G401 (cell line): ENCODE measurements at places on chromosomes 11 and 22.

GRCh38 chr11:7672960-7673723 lies at the start of gene CYB5R2:
CYB5R2 (minus strand) TSS chr11:7673500; CDS start chr11:7672825, 675 bp downstream.
- DNase-seq: no peak

DNA sequence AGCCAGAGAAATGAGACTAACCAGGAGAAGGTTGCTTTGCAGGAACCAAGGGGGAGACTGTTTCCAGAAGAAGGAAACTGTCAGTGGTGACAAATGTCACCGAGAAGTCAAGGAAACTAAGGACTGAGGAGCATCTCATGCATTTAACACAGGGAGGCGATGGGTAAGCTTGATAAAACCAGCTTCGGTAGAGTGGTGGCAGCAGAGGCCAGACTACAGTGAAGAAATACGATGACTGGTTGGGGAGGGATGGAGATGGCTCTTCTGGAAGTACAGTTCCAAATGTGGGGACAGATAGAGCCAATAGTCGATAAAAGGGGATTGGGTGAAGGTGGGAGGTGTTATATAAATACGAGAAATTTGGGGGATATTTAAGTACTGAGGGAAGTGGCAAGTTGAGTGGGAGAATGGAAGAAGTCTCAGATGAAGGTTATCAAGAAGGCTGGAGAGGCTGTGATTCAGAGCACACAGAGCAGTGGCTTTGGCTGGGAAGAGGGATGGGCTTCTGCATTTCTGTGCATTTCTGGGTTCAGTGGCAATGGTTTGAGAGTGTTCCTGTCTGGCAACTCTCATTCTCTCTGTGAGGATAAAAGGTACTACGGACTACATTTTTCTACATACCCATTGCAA lies 29.2 kb downstream of the SC5D start:
- peak; percentile 92 for DNase-seq

GRCh38 chr11:95829580-95830259 lies 39.4 kb downstream of the CEP57 start:
- no peak for DNase-seq

- DNase-seq: no peak
Measured at GRCh38 chr11:2651826-2652271, 47.9 kb downstream of the KCNQ1OT1 start.

DNA sequence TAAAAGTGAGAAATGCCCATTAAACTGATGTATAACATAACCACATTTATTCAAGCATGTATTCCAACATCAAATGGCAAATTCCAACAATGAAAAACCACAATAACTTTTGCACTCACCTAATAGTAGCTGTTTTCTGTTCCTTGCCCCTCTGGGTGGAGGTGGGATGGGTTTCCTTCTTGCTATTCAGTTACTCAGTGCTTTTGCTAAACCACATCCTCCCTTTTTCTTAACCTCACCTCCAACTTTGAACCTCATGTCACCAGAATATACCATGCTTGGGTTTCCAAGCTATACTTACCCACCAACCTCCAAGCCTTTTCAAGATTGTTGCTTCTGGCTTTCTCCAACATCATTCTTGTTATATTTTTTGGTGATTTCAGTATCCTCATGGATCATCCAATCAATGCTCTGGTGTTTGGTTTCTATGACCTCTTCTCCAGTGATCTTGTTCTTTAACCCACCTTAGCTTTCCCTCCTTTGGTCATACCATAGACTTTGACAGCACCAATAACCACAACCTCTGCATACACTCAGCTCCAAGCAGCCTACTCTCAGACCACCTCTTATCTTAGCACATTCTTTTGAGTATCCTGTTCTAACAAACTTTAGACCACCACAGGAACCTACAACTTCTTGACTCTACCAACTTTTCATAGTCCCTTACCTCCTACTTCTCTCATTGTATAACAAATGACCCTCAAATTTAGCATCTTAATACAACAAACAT lies 3.2 kb upstream of the CCDC15 start:
- no peak for DNase-seq

- peak; percentile 9 for DNase-seq
Measured at GRCh38 chr22:32660292-32660691, 141.2 kb upstream of the TIMP3 start.

- no peak for DNase-seq
Measured at GRCh38 chr11:112302226-112302868, 41.7 kb upstream of the PLET1 start.

DNA sequence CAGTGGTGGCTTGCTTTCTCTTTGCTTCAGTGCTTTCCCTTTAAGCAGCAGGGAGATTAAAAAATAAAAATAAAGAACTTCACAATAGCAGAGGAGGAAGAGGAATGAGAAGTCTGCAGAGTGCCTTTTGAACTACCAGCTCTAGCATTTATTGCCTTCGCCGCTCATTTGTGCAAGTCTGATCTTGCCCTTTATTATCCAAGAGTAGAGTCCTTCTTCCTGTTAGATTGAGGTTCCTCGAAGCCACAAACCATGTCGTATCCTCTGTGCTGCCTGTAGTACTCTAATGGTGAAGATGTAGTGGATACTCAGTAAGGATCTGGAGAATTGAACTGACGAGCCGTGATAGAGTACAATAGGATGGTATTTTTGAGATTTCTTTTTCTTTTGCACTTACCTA lies 101.2 kb upstream of the RAG2 start:
- no peak for DNase-seq

- peak; percentile 17 for DNase-seq
Measured at GRCh38 chr22:36021606-36022153, 6.9 kb downstream of the RBFOX2 start.

DNA sequence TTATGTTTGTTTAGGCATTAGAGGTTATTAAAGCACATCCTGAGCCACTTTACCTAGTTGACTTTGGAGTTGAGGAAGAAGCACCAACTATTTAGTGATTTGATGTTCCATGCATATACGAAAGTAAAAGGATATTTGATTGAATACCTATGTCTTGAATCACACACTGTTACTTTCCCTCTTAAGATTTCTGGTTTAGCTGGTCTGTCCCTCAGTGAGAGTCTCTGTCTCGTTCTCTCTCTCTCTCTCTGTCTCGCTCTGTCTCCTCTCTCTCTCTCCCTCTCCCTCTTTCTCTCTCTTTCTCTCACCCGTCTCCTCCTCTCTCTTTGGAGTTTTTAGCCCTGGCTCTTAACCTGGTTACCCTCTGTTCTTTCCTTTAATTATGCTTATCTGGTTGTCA lies 11.0 kb downstream of the CTNND1 start:
- no peak for DNase-seq

- no peak for DNase-seq
Measured at GRCh38 chr22:36279219-36279666, 26.3 kb downstream of the APOL1 start.

- DNase-seq: no peak
Measured at GRCh38 chr11:83026229-83026628, 45.5 kb downstream of the RAB30 start.

GRCh38 chr11:48095779-48096470 lies 115.6 kb downstream of the PTPRJ start:
- no peak for DNase-seq

DNA sequence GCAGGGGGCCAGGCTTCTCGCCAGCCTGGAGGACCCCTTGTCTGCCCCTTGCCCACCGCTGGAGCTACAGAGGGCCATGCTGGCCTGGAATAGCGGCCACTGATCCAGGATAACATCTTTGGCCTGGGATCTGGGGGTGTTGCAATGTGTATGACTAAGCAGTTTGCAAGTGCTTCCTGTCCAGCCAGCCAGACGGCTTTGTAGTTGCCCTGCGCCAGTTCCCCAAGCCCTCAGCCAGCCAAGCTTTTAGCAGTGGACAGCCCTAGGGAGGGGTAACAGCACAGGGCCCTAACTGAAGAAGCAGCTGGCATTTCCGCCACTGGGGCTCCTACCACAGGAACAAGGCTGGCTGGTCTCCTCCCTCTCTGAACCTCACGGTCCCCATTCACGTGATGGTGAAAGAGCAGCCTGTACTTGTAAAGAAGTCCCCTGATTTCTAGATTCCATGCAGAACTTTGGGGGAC lies 32.1 kb downstream of the UQCR10 start:
- peak; percentile 35 for DNase-seq

GRCh38 chr11:60941371-60942119 lies 10.4 kb downstream of the SLC15A3 start:
- no peak for DNase-seq

- DNase-seq: no peak
Measured at GRCh38 chr22:28243539-28243938, 324.5 kb upstream of the PITPNB start.

DNA sequence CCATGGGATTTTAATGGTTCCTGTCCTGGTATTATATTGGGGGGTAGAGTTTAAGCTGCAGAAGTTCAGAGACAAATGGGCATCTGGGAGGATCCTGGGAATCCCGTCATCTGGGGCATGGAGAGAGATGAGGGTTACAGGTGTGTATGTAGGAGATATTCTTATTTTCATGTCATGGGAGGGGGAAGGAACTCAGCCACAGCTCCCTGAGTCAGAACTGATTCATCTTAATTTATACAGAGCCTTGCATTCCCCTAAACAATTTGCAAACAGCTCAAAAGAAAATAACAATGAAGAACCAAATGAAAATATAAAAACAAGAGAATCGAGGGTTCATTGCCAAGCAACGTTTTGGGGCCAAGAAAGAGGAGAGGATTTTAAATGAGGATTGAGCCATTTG lies 155.9 kb upstream of the TBCEL start:
- no peak for DNase-seq

DNA sequence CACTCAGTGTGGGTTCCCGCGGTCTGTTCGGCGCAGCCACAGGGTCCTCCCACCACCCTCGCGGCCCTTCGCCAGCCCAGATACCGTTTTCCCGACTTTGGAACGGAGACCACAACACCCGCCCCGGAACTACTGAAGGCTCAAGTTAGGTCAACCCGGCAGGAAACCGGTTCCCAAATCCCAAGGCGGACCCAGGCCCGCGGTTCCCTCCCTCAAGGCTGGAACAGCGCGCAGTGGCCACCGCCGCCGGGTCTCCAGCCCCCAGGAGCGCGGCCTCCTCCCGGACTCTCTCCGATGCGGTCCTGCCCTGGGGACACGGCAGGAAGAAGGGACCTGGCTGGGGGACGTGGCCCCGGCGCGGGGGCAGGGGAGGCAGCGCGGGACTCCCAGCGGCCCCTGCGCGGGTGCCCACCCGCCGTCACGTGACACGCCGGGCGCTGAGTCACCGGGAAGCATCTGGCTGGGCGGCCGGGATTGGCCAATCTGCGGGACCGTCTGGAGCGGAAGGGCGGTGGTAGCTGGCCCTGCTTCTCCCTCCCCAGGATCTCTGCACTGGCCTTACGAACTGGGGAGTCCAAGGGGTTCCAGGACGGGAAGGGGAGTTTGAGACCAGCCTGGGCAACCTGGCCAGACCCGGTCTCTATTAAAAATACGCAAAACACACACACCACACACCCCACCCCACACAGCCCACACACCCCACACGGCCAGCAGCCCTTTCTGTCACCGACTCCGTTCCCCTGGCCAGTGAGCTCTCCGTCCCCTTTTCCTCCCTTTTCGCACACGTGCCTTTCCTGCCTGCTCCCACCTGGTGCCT lies 21.5 kb upstream of the MALAT1 start:
- peak; percentile 96 for DNase-seq

DNA sequence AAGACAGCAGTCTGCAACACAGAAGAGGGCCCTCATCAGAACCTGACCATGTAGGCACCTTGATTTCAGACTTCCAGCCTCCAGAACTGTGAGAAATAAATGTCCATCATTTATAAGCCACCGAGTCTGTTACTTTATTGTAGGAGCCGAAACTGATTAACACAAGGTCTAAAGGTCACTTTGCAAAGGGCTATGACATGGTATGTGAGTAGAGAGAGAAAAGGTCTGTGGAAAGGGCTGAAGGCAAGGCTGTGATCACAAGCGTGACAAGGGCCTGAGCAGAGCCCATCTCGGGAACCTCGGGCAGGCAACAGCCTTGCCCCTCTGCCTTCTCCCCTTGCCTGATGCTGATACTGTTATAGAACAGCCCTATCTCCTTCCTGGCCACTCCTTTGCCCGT lies 73.4 kb upstream of the TEAD1 start:
- no peak for DNase-seq

- DNase-seq: peak; percentile 42
Measured at GRCh38 chr22:35158336-35158735, 92.4 kb downstream of the ISX start.

DNA sequence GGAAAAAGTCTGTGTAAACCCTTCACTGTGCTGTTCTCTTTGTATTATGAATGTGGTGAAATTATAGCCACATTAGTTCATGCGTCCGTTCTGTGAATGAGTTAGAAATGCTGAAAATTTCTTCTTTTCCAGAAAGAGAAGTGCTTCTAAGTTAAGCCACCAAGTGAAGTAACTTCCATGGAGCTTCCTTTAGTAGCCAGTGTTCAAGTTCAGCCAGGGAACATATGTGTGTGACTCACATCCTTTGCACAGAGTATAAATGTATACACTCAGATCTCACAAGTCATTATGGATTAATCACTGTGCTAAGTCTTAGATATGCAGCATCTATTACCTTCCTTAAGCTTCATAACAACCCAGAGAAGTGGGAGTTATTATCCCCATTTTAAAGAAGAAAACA lies 3.1 kb upstream of the MMP8 start:
- DNase-seq: no peak

- DNase-seq: no peak
Measured at GRCh38 chr22:28835630-28836189, 35.3 kb upstream of the XBP1 start.

DNA sequence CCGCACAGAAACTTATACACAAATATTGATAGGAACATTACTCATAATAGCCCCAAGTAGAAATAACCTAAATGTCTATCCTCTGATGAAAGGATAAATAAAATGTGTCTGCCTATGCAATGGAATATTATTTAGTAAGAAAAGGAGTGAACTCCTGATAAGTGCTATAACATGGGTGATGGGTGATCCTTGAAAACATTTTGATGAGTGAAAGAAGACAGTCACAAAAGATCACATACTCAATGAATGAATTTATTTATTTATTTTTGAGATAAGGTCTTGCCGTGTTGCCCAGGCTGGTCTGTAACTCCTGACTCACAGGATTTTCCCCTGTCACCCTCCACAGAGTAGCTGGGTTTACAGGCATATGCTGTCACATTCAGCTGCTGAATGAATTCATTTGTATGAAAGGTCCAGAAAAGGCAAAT lies 17.3 kb downstream of the RNF121 start:
- no peak for DNase-seq

DNA sequence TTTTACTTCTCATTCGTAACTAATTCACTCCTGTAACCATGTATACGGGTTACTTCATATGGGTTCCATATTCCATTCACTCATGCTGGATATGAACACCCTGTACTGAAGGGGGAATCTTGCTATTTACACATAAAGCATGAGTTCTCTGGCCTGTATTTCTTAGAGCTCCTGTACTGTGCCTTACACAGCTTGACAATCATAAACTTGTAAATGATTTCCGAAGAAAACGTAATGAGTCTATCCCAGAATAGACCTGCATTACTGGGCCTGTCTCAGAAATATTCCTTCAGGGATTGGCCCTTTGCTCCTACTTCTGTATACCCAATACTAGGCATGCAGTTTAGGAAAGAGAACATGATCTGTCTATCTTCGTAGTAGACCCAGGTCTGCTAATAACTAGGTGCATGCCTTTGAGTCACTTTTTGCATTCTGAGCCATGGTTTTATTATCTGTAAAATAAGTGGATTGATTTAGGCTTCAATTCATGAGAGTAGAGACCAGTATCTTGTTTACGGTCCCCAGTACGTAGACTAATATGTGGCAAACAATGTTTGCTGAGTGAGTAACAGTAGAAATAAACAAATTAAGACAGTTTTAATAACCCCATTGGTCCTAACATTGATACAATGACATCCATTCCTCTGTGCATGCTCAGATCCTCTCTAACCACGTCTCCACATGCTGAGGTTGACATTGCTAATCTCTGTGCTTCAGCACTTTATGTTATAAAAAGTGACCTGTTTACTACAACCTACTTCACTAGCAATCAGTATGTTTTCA lies 1.2 kb downstream of the CCDC34 start:
- DNase-seq: no peak

- no peak for DNase-seq
Measured at GRCh38 chr22:25237503-25237902, 18.1 kb downstream of the CRYBB2 start.
